ENCODE measurements at places on chromosomes 5 and 9.

- no peak for DNase-seq
Observed at GRCh38 chr5:17992291-17992690, 358.0 kb downstream of the TAF11L14 start.

GRCh38 chr9:99235926-99236634, 14.0 kb downstream of the SEC61B start:
- no peak for DNase-seq

DNA sequence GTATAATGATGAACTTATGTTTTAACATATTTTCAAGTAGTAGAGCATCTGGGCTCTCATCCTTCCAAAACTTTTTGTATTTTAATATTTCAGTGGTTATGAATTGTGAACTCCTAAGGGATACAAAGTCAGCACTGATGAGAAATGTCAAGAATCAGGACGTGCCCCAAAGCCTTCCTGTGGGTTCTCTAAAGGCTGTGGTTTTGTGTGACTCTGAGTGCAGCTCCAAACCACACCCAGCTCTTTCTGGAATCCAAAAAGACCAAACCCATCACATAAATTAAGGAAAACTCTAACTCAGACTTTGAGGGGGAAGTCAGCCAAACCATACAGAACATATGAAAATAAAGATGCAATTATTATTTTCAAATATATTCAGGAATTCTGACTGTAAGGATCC, 40.8 kb upstream of the SMU1 start:
- DNase-seq: no peak

- no peak for DNase-seq
Observed at GRCh38 chr5:96248131-96248530, 184.9 kb downstream of the PCSK1 start.

DNA sequence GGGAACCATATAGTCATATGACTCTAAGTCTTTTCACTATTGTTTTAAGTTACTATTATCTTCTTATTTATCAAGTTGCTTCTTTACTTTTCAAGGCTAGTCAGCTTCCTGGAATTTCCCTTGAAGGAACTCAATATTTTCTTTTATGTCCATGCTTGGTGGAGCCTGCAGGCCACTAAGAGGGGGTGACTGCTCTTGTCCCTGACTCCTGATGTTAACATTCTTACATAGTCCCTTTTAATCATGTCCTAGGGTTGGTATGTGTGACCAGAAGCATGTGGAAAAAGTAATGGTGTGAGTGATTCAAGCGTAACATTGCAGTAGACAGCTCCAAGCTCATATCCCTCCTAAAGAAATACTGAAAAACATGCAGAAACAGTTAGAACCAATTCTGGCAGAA, 1536.2 kb upstream of the CDH9 start:
- no peak for DNase-seq
